Cardiac ventricle fibroblast (primary cell): ENCODE measurements at places on chromosomes 6 and 20. TPM values are rescaled to one million over a fixed set of nuclear protein-coding genes. Genes with fewer than 3 reads are reported as not detected.

DEFB127 gene
- total RNA-seq: not detected in 2 replicates

PXDC1 gene
- total RNA-seq: 61.0 and 67.8 TPM in 2 replicates

CST7 gene
- not detected in 2 replicates for total RNA-seq

TMEM74B gene
- total RNA-seq: not detected in 2 replicates

SNAI1 gene
- 3.7 and 5.1 TPM in 2 replicates for total RNA-seq

HLA-DPB1 gene
- total RNA-seq: 4.1 and 10.1 TPM in 2 replicates

LY6G5B gene
- 0.44 and 0.50 TPM in 2 replicates for total RNA-seq

ENPP4 gene
- total RNA-seq: 0.31 and 0.59 TPM in 2 replicates

TREM1 gene
- total RNA-seq: 1.7 and 2.1 TPM in 2 replicates

PAK5 gene
- not detected in 2 replicates for total RNA-seq

OGFR gene
- total RNA-seq: 51.2 and 58.9 TPM in 2 replicates

BEND6 gene
- 9.9 and 11.2 TPM in 2 replicates for total RNA-seq

PRSS35 gene
- 0.56 and 0.83 TPM in 2 replicates for total RNA-seq

PRKN gene
- 3.4 and 8.4 TPM in 2 replicates for total RNA-seq

RPS6KA2 gene
- total RNA-seq: 198 and 224 TPM in 2 replicates

GJA1 gene
- 71.6 and 83.2 TPM in 2 replicates for total RNA-seq

HCRTR2 gene
- not detected in 2 replicates for total RNA-seq

OPRM1 gene
- total RNA-seq: not detected in 2 replicates

CCDC170 gene
- 0.15 and 0.31 TPM in 2 replicates for total RNA-seq

CPXM1 gene
- total RNA-seq: 85.5 and 93.2 TPM in 2 replicates

C4B gene
- total RNA-seq: 25.2 and 46.6 TPM in 2 replicates

MYO6 gene
- total RNA-seq: 7.0 and 8.4 TPM in 2 replicates

GMNN gene
- total RNA-seq: 7.9 and 15.3 TPM in 2 replicates

FLOT1 gene
- 68.3 and 71.3 TPM in 2 replicates for total RNA-seq

BPI gene
- not detected in 2 replicates for total RNA-seq

ETV7 gene
- 0.54 and 1.6 TPM in 2 replicates for total RNA-seq

TMC2 gene
- total RNA-seq: not detected in 2 replicates

LY6G6F gene
- not detected in 2 replicates for total RNA-seq

SMLR1 gene
- total RNA-seq: not detected in 2 replicates

MAFB gene
- total RNA-seq: 24.9 and 30.5 TPM in 2 replicates

ADGRB3 gene
- total RNA-seq: 5.0 and 6.4 TPM in 2 replicates

SUMO4 gene
- total RNA-seq: 0.19 and 0.29 TPM in 2 replicates

KCNB1 gene
- total RNA-seq: 0.73 and 0.94 TPM in 2 replicates

PTK6 gene
- 0.15 TPM in 1 of 2 replicates, not detected in the other for total RNA-seq

RBBP8NL gene
- not detected in 2 replicates for total RNA-seq
